ENCODE measurements at places on chromosomes 5 and 9.

GRCh38 chr9:93451849-93452709, 594 bp downstream of the FAM120A start:
- DNase-seq, result no peak

DNA sequence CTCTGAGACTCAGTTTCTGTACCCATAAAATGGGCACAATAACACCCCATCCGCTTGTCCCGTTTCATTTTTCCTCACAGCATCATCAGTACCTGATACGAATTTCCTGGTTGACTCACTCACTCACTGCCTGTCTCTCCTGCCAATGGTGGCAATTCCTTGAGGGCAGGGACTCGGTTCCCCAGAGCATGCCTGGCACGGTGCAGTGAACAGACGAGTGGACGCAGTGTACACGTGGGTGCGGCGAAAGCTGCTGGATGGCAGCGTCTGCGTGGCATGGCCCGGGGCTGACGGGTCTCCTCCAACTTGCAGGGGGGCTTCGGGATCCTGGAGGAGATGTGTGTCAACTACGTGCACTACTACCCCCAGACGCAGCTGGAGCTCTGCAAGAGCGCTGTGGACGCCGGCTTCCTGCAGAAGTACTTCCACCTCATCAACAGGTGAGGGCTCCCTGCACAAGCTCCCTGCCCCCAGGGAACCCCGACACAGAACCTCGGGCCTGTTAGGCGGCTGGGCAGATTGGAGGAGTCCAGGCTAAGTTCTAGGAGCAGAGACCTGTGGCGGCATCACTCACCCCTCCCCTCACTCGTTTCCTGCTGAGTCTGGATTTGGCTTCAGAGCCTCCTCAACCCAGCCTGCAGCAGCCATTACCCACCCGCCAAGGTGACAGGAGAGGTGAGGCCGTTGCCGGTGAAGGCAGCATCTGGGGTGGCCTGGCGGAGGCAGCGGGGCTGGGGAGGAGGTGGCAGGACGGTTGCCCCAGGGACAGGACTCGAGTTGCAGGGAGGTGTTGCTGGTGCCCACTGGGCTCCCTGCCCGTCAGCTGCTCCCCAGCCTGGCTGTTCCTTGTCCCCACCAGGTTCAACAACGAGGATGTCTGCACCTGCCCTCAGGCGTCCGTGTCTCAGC, 20.3 kb downstream of the DBH start:
- no peak for DNase-seq

DNA sequence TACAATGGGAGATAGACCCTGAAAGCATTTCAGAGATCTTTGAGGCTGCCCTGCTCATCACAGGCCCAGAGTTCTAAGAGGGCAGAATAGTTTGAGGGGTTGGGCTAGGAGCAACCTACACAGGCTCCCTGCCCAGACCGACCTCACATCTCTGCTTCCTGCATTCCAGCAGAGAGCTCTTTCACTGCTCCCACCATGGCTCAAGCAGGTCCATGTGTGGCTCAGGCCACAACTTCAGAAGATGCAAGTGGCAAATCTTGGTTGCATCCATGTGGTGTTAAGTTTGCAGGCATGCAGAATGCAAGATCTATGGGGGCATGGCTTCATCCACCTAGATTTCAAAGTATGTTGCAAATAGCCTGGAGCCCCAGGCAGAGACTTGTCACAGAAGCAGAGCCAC, 39.0 kb downstream of the GDA start:
- DNase-seq, result no peak

GRCh38 chr5:66851306-66851705, 255.1 kb downstream of the MAST4 start:
- no peak for DNase-seq

GRCh38 chr5:178461004-178461730, 129.0 kb downstream of the COL23A1 start:
- DNase-seq, result no peak

DNA sequence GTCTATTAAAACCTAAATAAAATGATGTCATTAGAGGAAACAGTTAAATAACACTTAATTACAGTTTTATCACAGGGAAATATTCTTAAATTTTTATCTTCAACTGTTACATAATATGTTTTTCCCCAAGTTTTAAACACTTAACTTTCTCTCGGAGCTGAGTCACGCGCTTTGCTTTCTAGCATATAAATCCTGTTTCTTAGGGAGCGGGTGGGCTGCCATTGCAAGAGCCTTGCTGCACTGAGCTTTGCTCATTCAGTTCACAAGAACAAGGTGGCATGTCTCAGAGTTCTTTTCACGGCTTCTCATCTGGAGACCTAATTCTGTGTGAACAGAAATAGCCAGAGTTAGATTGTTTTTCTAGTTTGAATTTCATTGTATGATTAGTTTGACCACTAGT, 166.1 kb downstream of the ZSWIM6 start:
- no peak for DNase-seq

DNA sequence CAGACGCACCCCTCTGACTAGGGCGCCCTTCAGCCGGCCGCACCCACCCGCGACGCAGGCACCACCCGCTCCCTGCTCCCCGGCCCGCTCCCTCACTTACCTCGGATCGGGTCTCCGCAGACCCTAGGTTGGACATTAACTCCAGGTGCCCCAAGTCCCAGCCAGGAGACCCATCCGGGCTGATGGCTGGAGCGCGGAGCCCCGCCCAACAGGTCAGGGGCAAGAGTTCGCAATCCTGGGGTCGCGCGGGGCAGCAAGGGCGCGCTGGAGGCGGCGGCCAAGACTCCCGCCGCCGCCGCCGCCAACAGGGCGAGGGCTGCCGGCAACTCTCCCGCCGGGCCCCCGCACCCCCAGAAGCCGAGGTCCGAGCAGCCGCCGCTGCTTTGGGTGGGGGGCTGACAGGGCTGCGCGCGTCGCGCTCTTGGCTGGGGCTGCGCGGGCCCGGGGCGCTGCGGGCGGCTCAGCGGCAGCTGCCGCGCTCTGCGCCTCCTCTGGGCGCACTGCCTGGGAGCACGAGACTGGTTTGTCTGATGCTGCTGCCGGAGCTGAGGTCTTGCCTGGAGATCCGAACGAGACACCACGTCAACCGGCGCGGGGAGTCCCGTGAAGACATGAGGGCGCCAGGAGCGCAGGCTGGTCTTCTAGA, at the start of gene GDNF:
GDNF (minus strand) TSS at position 635 of the 646 bp plus-strand sequence. CDS start 5,245 bp downstream, outside the sequence.
- no peak for DNase-seq

- peak; percentile 63 for DNase-seq
Measured at GRCh38 chr5:155471027-155471426, 457.5 kb downstream of the KIF4B start.

GRCh38 chr5:141821430-141821925, 56.7 kb downstream of the PCDH1 start:
- DNase-seq, result no peak

DNA sequence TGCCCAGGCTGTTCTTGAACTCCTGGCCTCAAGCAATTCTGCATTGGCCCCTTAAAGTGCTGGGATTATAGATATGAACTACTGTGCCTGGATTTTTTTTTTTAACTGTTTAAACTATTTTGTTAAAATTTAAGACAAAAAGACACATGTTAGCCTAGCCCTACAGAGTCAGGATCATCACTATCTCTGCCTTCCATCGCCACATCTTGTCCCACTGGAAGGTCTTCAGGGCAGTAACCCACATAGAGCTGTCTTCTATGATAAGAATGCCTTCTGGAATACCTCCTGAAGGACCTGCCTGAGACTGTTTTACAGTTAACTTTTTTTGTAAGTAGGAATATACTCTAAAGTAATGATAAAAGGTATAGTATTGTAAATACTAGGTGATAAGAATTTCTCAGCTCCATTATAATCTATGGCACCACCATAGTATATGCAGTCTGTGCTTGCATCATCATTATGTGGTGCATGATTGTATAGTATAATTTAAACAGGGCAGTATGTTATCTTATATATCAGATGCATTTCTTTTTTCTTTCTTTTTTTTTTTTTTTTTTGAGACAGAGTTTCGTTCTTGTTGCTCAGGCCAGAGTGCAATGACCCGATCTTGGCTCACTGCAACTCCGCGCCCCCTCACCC, 52.7 kb downstream of the DENND4C start:
- DNase-seq, result no peak

GRCh38 chr5:73799401-73799972, 173.5 kb downstream of the ARHGEF28 start:
- no peak for DNase-seq

GRCh38 chr5:34675857-34676256, 19.7 kb downstream of the RAI14 start:
- DNase-seq, result no peak

- no peak for DNase-seq
Measured at GRCh38 chr5:17039170-17039569, 103.1 kb upstream of the MYO10 start.

- DNase-seq, result no peak
Measured at GRCh38 chr5:169549453-169550100, 34.0 kb upstream of the SPDL1 start.

DNA sequence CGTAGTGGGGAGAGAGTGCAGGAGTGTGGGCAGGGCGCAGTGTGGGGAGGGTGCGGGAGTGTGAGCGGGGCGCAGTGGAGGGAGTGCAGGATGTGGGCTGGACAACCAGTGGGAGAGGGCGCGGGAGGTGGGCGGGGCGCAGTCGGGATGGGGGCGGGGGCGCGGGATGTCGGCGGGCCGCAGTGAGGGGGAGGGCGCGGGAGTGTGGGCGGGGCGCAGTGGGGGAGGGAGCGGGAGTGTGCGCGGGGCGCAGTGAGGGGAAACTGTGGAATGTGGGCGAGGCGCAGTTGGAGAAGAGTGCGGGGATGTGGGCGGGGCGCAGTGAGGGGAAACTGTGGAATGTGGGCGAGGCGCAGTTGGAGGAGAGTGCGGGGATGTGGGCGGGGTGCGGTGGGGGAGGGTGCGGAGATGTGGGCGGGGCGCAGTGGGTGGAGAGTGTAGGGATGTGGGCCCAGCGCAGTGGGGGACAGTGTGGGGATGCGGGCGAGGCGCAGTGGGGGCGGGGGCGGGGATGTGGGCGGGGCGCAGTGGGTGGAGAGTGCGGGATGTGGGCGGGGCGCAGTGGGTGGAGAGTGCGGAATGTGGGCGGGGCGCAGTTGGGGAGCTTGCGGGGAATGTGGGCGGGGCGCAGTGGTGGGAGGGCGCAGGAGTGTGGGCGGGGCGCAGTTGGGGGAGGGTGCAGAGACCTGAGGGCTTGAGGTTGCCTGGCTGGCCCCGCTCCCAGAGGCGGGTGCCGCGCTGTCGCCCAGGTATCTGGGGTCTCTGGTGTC, at the start of gene NXNL2:
NXNL2 (plus strand) TSS at position 723 of the 770 bp plus-strand sequence. CDS start 257 bp downstream, outside the sequence.
- no peak for DNase-seq
